Activated naive CD4-positive, alpha-beta T cell (primary cell): ENCODE measurements at places on chromosomes 16 and 17.

DNA sequence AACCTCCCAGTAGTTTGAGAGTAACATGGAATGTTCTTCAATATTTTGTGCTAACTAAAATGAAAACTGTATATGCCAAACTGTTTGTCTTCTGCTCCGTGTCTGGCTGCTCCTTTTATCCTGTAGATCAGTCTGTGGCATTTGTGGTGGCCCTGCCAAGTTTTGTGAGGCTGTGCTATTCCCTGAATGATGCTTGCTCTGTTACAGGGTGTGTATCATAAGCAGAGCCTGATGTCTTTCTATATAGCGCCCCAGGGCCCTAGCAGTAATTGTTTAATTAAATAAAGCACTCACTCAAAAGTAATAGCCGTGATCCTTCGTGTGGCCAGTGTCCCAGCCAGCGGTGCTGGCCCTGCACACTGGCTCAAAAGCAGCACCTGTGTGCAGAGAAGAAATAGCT lies 27.8 kb upstream of the NAT9 start:
- DNase-seq, result no peak

DNA sequence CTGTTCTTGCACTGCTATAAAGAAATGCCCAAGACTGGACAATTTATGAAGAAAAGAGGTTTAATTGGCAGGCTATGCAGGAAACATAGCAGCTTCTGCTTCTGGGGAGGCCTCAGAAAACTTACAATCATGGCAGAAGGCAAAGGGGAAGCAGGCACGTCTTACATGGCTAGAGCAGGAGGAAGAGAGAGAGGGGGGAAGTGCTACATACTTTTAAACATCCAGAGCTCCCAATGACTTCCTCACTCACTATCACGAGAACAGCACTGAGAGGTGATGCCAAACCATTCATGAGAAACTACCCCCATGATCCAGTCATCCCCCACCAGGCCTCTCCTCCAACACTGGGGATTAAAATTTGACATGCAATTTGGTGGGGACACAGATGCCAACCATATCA lies 13.3 kb downstream of the WFIKKN2 start:
- DNase-seq, result no peak

- no peak for DNase-seq
These were observed 41.1 kb downstream of the KIAA0753 start for GRCh38 chr17:6599364-6599763.

DNA sequence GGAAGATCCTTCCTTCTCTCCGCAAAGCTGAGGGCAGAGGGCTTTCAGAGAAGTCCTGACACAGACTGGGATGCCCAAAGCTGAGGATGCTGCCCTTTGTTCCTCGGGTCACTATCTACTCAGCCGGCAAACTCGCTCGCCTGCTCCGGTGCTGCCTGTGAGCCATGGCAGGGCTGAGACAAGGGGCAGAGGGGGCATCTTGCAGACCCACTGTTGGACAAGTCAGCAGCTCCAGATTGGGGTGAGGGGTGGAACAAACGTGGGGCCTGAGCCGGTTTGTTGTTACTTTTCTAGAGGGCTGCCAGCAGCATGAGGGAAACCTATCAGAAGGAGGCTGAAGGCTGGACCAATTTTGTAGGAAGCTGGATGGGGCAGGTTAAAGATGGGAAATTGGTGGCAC lies 47.1 kb upstream of the PIK3R6 start:
- DNase-seq, result no peak

DNA sequence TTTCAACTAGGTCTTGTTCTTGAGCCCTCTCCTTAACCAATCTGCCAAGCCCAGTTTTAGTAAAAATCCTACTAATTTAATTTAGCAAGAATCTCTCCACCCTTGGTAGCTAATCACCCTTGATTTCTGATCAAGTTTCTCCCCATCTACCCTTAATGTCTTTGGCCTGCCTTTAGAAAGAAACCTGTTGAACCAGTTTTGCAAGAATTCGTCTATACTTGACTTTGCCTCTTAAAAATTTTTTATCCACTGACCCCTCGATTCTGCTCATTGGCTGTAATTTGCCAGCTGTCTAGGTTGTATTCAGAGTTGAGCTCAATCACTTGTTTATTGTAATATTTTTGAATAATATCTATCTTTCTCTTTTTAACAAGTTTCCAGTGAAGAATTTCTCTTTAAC lies 1138.5 kb downstream of the CDH11 start:
- DNase-seq, result no peak

- no peak for DNase-seq
These were observed 27.9 kb downstream of the SREBF1 start for GRCh38 chr17:17808706-17809432.

- DNase-seq, result no peak
These were observed 112.2 kb downstream of the AATF start for GRCh38 chr17:37060928-37061327.

- no peak for DNase-seq
These were observed 62.0 kb downstream of the HAPSTR1 start for GRCh38 chr16:9153502-9153864.

DNA sequence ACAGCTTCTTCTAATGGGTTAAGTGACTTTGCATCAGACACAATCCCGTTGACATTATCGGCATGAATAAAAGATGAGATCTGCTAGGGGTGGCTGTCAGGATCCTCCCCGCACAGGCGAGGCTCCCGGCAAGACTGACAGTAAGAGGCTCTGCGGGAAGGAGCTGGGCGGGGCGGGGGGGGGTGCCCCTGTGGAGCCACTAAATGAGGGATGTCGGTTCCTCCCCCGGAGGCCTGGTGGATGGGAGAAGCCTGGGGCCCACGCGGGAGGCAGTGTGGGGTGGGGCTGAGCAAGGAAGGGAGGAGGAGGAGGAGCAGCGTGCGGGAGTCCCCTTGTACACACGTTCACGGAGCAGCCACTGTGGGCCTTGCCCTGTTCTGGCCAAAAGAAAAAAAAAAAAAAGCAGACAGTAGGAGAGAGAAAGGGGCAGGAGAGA lies 190.9 kb upstream of the GSE1 start:
- no peak for DNase-seq

DNA sequence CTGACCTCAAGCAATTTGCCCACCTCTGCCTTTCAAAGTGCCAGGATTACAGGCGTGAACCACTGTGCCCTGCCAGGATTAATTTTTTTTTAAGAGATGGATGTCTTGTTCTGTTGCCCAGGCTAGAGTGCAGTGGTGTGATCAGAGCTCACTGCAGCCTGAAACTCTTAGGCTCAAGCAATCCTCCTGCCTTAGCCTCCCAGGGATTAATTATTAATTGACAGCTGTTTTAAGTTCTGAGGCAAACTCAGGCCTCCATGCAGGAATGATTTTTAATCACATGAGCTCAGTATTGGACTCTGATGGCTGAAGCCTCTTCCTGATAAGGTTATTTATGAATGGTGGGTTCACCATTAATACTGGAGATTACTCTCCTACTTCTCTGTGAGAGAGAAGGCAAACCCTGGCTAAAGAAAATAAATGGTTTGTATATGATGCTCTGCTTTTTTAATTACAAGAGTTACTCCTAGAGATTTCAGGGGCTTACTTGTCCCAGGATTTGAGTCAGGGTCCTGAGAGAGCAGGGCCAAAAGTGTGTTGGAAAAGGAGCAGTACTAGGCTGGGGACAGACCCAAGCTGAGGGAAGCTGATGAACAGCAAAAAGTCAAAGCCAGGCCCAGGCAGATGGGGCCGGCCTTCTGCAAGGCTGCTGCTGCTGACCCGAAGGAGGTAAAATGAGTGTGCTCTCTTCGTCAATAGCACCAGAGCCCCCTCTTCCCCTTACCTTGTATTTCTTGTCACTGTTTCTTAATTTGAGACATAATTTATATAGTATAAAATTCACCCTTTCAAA lies 56.9 kb upstream of the HAS3 start:
- DNase-seq, result no peak

GRCh38 chr17:36722121-36722902 lies 120.9 kb downstream of the MRM1 start:
- peak; percentile 55 for DNase-seq

- no peak for DNase-seq
These were observed 23.7 kb upstream of the DRG2 start for GRCh38 chr17:18064053-18064452.

- DNase-seq, result no peak
These were observed 92.8 kb downstream of the RBFOX3 start for GRCh38 chr17:79517827-79518584.

DNA sequence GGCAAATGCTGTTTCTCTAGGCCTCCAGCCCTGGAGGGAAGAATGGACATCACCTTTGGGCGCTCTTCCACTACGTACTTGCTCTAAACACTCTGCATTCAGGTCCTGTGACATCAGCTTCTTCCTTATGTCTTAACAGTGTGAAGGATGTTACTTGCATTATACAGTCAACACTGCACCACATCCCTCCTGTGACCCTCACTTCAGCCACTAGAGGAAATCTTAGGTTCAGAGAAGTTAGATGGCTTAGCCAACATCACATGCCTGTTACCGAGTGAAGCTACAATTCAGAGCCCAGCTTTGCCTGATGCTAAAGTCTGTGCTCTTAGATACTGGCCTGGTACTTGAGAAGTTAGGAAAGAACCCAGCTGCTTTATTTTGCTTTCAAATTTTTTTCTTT lies 18.3 kb downstream of the UBFD1 start:
- no peak for DNase-seq

GRCh38 chr17:69067274-69068047 lies 6.7 kb upstream of the ABCA9 start:
- DNase-seq, result no peak

DNA sequence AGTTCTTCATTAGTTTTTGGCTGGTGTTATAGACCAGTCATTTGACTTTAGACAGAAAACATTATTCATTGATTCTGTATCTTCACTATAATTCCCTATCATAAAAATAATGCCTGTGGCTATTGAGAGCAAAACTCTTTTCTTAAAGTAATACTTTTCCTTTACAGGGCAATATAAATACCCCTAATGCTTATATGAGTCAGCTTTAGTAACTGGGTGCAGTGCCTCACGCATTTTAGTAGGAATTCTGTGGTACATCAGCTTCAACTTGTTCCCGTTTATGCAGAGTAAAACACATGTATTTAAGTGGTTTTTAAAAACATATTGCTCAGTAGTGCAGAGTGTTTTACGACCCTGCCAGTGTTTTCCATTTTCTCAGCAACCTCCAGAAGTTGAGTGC lies 68.1 kb downstream of the SEC14L1 start:
- no peak for DNase-seq

- DNase-seq, result no peak
These were observed 49.6 kb upstream of the AMZ2 start for GRCh38 chr17:68197997-68198930.

DNA sequence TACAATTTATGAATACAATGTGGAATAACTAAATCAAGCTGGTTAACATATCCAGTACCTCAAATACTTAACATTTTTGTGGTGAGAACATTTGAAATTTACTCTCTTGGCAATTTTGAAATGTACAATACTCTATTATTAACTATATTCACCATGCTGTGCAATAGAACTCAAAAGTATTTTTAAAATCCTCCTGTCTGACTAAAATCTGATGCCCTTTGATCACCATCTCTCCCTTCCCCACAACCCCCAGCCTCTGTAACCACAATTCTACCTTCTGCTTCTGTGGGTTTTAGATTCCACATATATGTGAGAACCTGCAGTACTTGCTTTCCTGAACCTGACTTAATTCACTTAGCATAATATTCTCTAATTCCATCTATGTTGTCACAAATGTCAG lies 71.6 kb upstream of the ALOX12 start:
- no peak for DNase-seq

DNA sequence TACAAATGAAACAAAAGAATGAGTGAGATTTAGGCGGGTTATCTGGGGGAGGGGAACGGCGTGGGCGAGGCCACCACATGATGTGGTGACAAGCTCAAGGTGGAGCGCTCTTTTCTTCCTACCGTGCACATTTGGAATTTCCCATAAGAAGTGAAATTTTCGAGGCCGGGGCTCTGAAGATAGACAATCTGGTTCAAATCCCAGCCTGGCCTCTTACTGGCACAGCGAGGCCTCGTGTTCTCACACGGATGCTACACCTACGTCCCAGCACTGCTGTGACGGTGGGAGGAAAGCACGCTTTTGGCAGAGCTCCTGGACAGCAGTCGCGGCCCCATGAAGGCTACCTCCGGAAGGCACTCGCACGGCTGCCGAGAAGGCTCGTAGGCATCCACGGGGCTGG lies 25.2 kb downstream of the ZDHHC7 start:
- DNase-seq, result no peak

DNA sequence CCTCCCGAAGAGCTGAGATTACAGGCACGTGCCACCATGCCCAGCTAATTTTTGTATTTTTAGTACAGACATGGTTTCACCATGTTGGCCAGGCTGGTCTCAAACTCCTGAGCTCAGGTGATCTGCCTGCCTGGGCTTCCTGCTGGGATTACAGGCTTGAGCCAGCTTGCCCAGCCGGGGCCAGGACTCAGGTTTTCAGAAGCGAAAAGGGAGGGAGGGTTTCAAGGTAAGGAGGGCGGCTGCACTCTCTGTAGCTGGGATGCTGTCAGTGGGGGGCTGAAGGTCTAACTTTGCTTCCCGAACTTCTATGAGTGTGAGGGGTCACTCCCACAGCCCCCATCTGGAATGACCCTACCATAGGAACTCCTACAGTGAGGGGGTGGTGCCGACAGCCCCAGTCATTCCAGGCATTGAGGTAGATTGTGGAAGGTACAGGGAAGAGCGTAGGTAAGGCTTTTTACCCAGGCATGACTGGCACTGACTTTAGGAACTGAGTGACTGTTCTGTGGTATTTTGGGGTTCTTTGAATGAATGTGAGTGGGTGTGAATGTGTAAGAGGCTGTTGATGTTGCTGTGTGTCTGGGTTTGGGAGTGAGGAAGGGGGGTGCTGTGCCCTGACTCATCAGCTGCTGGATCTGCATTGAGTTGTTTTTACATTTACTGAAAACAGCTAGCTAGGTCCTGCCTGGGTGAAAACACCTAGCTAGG lies 3.8 kb upstream of the C1QL1 start:
- no peak for DNase-seq

GRCh38 chr17:7041607-7042500 lies 2.0 kb downstream of the SLC16A11 start:
- DNase-seq, result no peak

DNA sequence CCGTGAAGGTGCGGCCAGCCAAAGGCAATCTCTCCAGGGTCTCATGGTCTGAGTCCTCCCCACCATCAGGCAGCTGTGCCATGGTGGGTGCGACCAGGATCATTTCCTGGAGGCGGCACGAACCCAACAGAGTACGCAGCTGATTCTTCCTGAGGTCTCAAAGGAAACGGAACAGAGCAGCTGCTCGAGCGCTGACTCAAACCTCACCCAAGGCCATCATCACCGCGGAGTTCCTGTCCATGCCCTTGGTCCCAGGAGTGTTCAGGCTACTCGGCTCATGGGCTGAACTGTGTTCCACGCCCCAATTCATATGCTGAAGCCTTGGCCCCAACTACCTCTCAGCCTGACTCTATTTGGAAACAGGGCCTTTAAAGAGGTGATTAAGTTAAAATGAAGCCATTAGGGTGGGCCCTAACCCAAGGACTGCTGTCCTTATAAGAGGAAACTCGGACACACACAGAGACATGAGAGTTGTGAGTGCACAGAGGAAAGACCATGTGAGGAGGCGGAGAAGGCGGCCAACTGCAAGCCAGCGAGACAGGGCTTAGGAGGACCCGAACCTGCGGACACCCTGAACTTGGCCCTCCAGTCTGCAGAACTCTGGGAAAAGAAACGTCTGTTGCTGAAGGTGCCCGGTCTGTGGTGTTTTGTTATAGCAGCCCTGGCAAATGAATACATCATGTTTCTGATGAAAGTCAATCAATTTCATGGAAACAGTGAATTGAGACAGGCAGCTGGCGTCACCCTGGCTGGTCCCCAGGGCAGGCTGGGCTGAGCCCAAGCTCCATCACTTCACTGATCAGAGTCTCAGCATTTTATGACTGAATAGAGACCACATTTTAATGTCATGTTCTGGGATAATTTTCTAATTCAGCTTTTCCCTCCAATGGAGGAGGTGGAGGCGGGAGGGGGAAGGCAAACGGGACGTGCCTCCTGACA lies 13.7 kb downstream of the MXRA7 start:
- no peak for DNase-seq

- no peak for DNase-seq
These were observed 41.0 kb downstream of the STAT3 start for GRCh38 chr17:42347198-42347597.
